Sciatic nerve (tissue), 2 donors: ENCODE measurements at places on chromosomes 7 and 10. TPM values are rescaled to one million over a fixed set of nuclear protein-coding genes. Genes with fewer than 3 reads are reported as not detected.

- no peak for DNase-seq
These were observed 8.2 kb downstream of the GSAP start for GRCh38 chr7:77407906-77408305.

GRCh38 chr10:93095225-93095624 is 21.5 kb downstream of the CYP26A1 start:
- DNase-seq, result no peak

- DNase-seq, result no peak
These were observed 167.2 kb downstream of the MAD1L1 start for GRCh38 chr7:2065528-2065927.

- no peak for DNase-seq
These were observed 31.2 kb downstream of the UBTD1 start for GRCh38 chr10:97529685-97530465.

- DNase-seq, result no peak
These were observed 114.6 kb downstream of the PRPF18 start for GRCh38 chr10:13701157-13701919.

GRCh38 chr7:91408388-91409154 is 144.3 kb downstream of the FZD1 start:
- no peak for DNase-seq

DNA sequence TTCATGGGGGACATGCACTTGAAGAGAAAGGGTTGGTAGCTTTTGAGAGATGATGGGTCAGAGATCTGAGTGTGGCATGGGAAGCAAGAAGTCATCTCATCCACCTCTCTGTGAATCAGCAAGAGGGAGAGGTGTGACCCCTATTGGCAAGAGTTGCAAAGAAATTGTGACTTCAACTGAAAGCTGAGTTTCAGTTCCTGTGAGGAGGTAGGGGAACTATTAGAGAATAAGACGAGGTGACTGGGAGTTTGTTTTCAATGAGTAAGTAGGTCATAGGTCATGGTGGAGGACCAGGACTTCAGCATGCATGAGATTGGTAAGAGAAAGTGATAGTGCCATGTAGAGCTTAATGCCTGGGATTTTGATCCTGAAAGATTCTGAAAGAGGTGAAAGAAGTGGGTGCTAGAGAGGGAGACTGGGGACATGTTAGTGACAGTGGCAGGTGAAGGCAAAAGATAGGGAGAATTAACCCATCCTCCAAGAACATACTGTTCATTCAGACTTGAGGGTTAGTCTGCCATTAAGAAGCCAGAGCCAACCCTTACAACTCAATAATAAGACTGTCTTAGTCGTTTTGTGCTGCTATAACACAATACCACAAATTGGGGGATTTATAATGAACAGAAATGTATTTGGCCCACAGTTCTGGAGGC is 75.5 kb upstream of the CAPZA2 start:
- DNase-seq, result no peak

DNA sequence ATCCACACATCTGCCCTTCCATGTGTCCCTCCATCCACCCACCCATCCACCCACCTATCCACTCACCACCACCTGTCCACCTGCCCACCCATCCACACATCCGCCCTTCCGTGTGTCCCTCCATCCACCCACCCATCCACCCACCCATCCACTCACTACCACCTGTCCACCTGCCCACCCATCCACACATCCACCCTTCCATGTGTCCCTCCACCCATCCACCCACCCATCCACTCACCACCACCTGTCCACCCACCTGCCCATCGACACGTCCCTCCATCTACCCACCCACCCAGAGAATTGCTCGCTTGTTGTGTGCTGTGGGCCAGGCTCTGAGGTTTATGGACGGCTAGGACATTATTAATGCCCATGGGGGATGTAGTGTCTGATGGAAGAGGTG is 500.2 kb downstream of the DNAJB6 start:
- DNase-seq, result no peak

KCNIP2 gene
- 18.9 TPM for total RNA-seq

STOX1 gene
- 0.27 TPM for total RNA-seq

ZNF92 gene
- total RNA-seq, result 6.4 TPM
